ENCODE measurements at places on chromosomes 13 and 19. TPM values are rescaled to one million over a fixed set of nuclear protein-coding genes. Genes with fewer than 3 reads are reported as not detected.

DNA sequence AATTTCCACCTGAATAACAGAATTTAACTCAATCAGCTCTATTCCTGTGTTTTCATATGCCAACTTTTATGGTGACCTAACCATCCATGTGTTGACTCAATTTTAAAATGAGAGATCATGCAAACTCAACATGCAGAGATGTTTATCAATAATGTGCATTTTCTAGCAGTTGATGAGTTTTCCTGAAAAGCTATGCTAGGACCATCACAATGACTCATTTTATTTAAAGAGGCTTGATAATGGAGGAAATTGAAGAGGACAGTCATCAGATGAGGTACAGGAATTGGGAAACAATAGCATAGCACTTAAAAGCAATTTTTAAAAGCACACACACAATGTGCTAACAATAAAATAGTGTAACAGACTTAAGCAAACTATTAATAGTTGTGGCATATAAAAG, 127.1 kb downstream of the VWA8 start:
- DNase-seq = no peak

- DNase-seq = peak; percentile 76
These were observed 564.5 kb downstream of the FGF9 start for GRCh38 chr13:22235285-22235949.

CYP4F8 gene
- not detected for total RNA-seq

CACNG6 gene
- total RNA-seq = 9.3 TPM

Measured in Daoy (cell line).